ENCODE measurements at places on chromosomes 13 and 19. TPM values are rescaled to one million over a fixed set of nuclear protein-coding genes. Genes with fewer than 3 reads are reported as not detected.

The RAB3A gene
- total RNA-seq: 3.1 TPM

- H3K27ac ChIP-seq: no peak overlapping the region
- H3K27me3 ChIP-seq: no peaks in the 10 kb centered on the region
- no peak overlapping the region for H3K4me3 ChIP-seq
Measured at GRCh38 chr13:41590643-41591042, 133.3 kb downstream of the RGCC start.

- H3K36me3 ChIP-seq: no peaks in the 10 kb centered on the region
- no peak overlapping the region for H3K4me3 ChIP-seq
Measured at GRCh38 chr13:114110091-114110829, 22.2 kb downstream of the RASA3 start.

DNA sequence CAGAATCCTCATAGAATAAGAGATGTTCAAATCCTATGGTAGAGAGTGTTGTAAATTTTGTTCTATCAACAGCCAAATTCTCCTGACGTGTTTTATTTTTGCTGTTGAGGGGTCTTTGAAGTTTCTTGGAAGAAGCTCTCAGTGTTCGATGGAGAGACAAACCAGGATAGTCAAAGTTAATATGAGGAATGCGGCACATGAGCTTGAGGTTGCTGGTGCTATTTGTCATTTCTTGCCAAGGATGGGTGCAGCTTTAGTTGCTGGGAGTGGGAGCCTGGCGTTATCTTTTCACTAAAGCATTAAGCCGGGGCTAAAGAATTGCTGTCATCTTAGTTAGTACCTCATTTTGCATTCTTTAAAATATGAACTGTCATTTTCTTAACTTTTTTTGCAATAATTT is 239.9 kb upstream of the CSNK1A1L start:
- no peak overlapping the region for H3K4me3 ChIP-seq
- H3K27ac ChIP-seq: no peak overlapping the region
- no peaks in the 10 kb centered on the region for H3K27me3 ChIP-seq
- H3K4me1 ChIP-seq: peaks cover 11% of the 10 kb centered on the region
- no peak for DNase-seq

- H3K36me3 ChIP-seq: no peaks in the 10 kb centered on the region
- H3K4me1 ChIP-seq: no peaks in the 10 kb centered on the region
- H3K4me3 ChIP-seq: no peak overlapping the region
- DNase-seq: no peak
Measured at GRCh38 chr13:29301027-29301426, 294.5 kb downstream of the SLC7A1 start.

Data from lung (tissue), 17 donors.